ENCODE measurements at places on chromosomes 16 and 17.

DNA sequence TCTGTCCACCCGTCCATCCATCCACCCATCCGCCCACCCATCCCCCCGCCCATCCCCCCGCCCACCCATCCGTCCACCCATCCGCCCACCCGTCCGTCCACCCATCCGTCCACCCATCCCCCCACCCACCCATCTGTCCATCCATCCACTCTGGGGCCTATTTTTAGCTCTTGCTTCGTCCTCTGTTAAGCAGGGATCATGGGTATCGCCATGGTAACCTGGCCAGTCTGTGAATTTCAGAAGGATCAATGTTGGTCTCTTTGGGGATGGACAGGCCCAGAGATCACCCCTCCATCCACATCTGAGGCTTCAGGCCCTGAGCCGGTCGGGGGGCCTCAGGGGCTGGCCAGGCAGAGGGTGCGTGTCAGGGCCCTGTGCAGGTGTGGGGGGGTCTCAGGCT is 15.2 kb upstream of the DPEP1 start:
- no peak for DNase-seq

- DNase-seq, result no peak
These were observed 9.7 kb downstream of the MPRIP start for GRCh38 chr17:17051791-17052461.

DNA sequence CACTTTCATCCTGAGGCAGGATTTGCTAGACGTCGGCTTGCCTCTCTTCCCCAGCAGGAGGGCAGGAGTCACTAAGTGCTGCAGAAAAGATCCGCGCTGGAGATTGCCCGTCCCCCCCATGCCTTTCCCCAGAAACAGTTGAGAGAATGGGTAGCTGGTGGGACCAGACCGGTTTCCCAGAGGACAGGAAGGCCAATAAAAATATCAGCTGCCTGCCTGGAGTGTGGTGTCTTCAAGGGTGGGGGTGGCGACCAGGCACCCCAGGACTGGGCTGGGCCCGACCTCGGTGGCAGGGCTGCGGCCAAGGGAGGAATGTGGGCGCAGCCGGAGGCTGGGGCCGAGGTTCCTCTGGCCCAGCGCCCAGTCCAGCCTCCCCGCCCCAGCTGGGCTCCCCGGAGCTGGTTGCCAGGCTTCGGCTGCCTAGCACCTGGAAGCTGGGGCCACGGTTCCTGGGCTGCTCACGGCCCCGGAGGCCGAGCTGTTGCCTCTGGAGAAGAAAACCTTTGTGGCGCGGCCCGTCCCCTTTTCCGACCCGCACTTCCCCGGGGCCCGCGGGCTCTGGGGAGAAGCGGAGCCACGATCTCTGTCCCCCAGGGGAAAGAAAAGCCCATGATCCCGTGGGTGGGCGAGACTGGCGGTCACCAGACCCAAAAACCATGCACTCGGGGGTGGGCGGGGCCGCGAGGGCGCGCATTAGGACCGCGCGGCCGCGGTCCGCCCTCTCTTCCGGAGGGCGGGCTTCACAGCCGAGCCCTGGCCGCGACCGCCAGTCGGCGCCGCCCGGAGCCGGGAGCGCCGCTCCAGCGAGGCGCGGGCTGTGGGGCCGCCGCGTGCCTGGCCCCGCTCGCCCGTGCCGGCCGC is at the start of gene TRAF4:
Gene TRAF4 (plus strand): TSS at position 769 of the 861 bp plus-strand sequence. CDS start 102 bp downstream, outside the sequence.
- DNase-seq, result peak; percentile 60

GRCh38 chr17:70810609-70811008 is 641.3 kb downstream of the KCNJ2 start:
- no peak for DNase-seq

DNA sequence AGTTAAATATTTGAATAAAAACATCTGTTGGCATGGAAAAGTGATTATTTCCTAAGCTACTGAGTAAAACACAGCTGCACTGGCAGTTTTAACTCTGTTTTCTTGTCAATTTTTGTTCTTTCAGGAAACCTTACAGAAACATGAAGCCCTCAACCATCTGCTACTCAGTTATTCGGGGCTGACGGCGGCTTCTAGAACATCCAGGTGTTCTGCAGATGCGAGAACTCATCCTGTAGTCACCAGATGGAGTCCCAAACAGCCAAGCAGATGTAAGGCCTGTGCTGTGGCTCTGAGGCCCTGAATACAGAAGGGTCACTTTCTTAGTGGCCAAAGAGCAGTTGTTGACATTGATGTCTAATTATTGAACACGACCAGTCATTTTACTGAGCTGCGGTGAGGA is 15.5 kb downstream of the ARSG start:
- DNase-seq, result no peak

DNA sequence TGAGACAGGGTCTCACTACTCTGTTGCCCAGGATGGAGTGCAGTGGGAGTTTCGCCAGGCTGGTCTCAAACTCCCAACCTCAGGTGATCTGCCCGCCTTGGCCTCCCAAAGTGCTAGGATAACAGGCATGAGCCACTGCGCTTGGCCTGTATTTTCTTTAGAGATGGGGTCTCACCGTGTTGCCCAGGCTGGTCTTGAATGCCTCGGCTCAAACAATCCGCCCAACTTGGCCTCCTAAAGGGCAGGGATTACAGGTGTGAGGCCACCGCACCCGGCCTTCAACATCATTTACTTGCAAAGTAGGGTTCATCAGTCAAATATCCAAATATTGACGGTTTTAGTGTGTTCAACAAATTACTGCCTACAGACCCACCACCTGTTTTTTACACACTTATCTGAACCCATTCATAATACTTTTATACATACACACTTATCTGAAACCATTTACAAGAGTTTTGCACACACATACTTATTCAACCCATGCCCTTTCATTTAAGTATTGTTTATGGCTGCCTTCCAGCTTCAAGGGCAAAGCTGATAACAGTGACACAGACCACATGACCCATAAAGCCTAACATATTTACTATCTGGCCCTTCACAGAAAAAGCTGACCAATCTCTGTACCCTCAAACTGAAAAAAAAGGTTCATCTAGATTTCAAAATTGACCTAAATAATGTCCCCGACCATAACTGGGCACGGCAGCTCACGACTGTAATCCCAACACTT is 11.9 kb downstream of the TMEM170A start:
- no peak for DNase-seq

GRCh38 chr17:27381007-27381501 is 75.2 kb upstream of the KSR1 start:
- DNase-seq, result peak; percentile 39

DNA sequence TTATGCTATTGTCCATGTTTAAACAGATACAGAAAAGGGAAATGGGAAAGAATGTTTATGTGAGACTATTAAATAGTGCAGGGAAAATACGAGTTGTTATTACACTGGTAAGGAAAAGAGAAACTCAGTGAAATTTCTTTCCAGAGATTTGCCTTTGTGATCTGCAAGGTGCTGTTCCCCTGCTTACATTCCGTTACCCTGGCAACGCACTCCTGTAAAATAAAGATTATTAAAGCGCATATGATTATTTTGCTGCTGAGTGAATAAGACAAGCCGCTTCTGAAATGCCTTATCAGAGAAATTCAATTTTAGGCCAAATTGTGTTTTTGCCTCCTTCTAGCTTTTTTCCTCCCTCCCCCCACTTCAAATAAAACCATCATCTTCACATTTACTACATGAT is 328.6 kb upstream of the PMFBP1 start:
- no peak for DNase-seq

DNA sequence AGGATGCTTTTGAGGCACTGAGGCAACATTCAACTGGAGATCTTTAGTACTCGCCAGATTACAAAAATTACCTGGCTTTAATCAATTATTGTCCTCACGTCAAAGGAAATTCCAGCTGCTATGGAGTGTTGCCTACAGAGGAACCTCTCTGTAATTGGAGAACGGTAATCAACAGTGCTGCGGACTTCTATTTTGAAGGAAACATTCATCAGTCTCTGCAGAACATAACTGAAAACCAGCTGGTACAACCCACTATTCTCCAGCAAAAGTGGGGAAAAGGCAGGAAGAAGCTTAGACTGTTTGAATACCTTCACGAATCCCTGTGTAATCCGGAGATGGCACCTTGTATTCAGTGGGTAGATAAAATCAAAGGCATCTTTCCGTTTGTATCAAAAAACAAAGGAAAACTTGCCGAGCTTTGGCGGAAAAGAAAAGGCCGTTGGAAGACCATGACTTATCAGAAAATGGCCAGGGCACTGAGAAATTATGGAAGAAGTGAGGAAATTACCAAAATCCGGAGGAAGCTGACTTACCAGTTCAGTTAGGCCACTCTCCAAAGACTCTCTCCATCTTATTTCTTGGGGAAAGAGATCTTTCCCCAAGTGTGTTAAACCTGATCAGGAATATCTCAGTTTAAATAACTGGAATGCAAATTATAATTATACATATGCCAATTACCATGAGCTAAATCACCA is 3.0 kb downstream of the SLC35G3 start:
- DNase-seq, result no peak

GRCh38 chr16:84569382-84569987 is 48.4 kb downstream of the COTL1 start:
- DNase-seq, result no peak

GRCh38 chr17:69246726-69247375 is 18.2 kb upstream of the ABCA10 start:
- no peak for DNase-seq

DNA sequence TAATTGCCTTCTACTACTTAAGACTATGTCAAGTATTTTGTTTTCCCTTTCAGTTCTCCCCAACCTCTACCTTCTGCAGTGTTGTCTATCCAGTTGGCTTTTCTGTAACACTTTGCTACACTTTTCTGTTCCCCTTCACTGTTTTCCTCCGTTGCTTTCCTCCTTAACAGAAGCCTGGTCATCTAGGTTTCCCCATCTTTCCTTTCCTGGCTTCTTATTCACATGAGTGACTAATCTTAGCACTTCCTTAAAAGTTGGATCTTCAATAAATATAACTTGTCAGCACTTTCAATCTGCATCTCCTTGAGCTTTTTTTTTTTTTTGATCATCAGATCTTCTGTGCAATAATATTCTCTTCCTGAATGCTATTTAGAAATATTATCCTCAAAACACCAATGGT is 2.8 kb upstream of the SLFN11 start:
- DNase-seq, result no peak

DNA sequence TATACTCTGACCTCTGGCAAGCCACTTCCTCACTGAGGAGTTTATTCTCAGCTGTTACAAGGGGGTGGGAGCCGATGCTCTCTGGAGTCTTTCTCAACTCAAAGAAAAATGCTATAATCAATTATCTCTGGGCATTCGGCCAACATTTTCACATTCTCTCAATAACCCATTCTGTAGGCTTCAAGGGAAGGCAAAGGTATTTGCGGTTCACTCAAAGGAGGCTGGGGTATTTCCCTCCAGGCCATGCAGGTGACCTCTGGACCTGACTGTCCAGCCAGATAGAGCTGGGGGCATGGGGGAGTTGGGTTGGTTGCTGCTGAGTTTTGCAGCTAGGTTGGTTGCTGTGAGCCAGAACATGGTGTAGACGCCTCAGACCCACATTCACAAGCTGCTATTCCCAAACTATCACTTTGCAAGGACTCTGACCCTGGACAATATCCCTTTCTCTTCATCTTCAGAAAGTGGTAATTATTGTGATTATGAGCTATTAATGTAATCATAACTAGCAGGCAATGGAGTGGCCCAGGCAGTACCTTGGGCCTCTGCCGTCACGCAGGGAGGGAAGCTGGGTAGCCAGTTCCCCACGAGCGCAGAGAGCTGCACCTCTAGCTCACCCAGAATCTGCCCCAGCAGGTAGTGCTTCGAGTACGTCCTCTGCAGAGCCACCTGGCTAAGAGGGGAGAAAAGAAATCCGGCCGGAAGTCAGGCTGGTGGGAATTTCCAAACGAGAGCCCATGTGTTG is 42.1 kb downstream of the AIPL1 start:
- DNase-seq, result no peak

DNA sequence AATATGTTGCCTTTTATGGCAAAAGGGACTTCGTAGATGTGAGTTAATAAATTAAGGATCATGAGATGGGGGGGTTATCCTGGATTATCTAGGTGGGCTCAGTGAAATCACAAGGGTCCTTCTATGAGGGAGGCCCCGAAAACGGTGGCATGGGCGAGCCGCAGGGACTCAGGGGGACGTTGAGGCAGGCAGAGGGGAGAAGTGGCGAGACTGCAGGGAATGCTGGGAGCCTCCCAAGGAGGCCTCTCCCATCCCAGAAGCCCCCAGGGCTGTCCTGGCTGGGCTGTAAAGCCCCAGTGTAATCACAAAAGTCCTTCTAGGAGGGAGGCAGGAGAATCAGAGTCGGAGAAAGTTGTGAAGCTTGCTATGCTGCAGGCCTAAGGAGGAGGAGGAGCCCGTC is 35.0 kb downstream of the ITGAE start:
- DNase-seq, result no peak

DNA sequence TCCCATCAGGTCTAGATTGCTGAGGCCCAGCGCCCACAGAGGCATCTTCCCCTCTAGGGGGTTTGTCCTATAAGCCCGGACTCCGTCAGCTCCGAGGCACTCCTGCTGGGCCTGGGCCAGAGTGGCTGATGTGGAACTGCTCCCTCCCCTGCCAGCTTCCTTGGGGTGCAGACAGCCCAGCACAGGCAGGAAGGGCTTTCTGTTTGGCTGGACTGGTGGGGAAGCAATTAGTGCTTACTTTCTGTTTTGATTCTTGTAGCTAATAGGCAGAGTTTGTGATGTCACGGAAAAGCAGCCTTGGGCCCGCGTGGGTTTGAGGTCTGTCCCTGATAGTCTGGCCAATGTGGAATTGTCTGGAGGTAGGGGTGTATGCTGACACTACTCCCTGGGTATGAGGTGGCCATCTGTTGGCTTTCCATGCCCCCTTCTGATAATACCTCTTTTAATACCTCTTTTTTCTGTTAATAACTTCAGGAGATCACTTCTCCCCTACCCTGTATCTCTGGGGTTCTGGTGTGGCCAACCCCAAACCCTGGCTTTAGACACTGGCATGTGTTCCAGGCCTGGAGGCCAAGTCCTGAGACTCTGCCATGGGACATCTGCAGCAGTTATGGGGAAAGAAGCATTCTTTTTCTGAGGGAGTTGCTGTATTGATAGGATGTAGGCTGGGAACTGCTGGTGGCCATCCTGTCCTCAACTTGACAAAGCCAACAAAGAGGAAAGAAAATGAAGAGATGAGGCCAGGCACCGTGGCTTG is 190.9 kb downstream of the RAB11FIP4 start:
- no peak for DNase-seq

GRCh38 chr16:19980632-19981265 is 92.9 kb downstream of the GPR139 start:
- DNase-seq, result no peak
